ENCODE measurements at places on chromosomes 5 and 9.

DNA sequence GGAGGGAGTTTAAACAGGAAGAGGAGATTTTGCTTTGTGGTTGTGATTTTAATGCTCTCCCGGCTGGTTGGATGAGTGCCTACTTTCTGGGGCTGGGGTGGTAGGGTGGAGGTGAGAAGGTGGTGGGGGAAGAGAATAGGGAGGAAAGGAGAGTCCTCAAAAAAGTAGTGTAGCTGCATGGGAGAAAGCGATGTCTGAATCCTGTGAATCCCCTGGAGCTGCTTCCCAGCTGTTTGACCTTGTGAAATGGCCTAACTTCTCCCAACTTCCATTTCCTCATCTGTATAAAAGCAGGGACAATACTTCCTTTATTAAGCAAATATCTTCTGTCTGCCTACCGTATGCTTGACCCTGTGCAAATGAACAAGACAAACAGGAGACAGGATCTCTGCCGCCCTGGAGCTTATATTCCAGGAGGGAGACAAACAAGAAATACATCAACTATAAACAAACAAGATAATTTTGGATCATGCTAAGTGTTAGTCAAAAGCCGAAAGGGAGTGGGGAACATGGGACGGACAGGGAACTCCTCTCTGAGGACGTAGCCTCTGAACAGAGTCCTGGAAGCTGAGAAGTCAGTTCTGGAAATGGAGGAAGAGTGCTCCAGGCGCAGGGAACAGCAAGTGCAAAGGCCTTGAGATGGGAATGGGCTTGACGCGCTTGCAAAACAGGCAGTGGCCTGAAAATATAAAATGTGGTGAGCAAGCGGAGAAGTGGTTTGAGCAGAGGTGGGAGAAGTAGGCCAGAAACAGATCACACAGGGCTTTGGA is 103.5 kb downstream of the SPRY4 start:
- DNase-seq, result peak; percentile 55

GRCh38 chr5:166648736-166649135 is 1642.7 kb upstream of the WWC1 start:
- DNase-seq, result no peak

DNA sequence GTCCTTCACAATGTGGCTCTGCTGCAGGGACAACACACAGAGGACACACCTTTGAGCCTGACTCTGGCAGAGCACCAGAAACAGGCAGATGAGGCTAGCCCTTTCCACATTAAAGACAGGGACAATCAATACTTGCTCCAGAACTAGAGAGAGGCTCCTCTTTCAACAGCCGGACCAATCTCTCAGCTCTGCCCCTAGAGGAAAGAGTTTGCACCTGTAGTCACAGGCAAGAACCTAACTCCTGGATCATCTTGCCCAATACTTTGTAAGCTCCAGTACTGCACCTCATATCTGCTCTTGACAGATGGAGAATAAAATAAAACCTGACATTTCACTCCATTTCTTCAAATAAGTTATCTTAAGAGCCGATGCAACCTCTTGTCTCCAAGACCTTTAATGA is 52.1 kb downstream of the EPB41L4A start:
- DNase-seq, result no peak

DNA sequence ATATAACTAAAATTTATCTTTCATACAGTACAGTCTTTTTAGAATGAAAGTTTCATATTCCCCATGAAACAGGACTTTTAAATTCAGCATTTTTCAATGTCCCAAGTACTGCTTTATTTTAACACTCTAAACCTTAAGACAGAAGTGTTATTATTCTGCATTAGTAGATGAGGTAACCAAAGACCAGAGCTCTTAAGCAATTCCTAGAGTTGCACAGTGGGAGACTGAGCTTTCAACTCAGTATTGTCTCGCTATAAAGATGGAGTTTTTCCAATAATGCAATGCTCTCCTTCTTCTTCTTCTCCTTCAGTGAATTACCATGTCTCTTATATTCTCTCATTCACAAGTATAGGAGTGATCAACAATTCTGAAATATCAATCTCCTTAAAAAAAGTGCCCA is 479.7 kb downstream of the CETN3 start:
- DNase-seq, result no peak

DNA sequence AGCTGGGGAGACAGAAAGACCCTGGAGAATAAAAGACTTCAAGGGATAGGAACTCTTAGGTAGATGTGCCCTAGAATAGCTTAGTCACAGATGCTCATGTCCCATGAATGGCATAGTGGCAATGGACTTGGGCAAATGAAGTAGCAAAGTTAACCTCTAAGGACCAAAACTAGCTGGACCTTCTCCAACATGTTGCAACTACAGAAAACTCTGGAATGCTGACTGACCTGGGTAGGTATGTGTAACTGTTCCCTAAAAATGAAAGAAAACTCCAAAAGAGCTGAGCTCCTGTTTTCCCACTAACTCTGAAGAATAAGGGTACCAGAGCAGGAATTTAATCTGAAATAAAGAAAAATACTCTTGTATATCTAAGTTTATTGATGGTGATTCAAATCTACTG is 12.5 kb upstream of the LPAR1 start:
- DNase-seq, result no peak

GRCh38 chr5:39640552-39640951 is 215.8 kb upstream of the DAB2 start:
- DNase-seq, result no peak

DNA sequence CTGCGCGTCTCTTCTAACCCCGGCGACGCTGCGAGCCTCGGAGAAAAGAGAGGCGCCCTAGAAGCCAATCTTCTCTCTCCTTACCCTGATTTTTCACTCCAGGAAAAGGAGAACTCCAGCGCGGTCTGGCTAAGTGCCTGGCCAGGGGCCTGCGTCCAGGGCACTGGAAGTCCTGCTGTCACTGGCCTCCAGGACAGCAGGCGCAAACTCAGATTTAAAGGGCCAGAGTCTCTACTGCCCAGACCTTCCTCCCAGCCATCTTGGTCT is 553 bp upstream of the FOXB2 start:
- no peak for DNase-seq

DNA sequence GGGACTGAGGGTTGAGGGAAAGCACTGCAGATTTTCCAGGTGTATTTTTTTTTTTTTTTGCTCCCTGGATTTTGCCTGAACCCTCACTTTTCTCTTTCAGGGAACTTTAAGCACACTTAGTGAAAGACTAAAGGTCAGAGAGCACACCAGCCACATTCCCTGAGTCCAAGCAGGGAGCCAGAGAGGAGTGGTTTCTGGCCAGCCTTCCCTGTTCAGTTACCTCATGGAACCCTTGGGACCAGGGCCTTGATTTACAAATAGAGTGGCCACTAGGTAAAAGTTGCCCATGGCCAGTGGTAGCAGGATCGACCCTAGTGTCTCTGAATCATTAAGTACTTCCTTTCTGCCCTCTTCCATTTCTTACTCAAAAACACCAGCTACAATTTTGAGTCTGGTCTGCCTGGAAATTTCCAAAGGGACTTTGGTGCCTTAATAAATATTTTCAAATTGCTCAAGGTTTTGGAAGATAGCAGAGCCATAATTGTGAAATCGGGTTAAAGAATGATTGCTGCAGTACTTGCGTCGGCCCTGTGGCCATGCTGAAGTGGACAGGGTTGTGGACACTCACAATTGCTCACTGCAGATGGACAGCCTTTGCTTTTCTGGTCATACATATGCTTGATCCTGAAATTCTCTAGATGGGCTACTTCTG is 14.5 kb downstream of the PALM2AKAP2 start:
- no peak for DNase-seq

DNA sequence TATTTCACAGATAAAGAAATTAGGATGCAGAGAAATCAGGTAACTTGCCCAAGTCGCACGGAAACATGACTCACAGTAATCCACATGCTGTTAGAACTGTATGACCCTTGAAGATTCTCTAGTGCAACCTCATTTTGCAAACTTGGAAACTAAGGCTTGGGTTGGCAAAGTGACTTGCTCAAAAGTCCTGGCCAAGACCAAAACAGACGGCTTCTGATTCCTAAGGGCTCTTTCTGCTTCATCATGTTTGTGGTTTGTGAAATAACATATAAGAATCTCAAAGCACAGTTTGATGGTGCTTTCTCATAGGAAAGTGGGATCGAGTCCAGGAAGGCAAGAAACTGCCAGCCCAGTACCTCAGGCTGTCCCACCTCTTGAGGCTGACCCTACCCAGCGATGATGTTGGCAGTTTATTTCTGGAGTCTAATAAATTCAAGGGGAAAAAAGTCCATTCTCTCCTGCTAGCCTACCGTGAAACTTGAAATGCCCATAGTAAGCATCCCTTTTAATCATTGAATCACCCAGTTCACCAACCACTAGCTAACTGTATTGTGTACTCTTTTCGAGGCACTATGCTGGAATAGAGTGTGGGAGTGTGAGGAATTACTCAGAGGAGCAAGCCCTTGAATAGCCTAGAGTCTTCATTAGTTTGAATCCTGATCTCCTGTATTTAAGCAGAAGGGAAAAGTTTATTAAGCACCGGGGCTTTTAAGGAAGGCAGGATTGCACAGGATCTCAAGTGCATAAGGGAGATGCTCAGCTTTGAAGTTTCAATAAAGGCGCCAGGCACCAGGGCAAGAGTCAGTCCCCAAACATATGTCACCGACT is 14.1 kb downstream of the CAPSL start:
- no peak for DNase-seq
